ENCODE measurements at places on chromosomes 7 and 10. TPM values are rescaled to one million over a fixed set of nuclear protein-coding genes. Genes with fewer than 3 reads are reported as not detected.

NYAP1 gene
- total RNA-seq = 3.2 TPM

GPR85 gene
- not detected for total RNA-seq

CDK14 gene
- total RNA-seq = 23.9 TPM

STOX1 gene
- total RNA-seq = 5.8 TPM

ANKRD1 gene
- total RNA-seq = 0.13 TPM

ANLN gene
- 84.7 TPM for total RNA-seq

TFEC gene
- total RNA-seq = not detected

LIPM gene
- total RNA-seq = not detected

PUS7 gene
- 54.3 TPM for total RNA-seq

PALD1 gene
- 21.6 TPM for total RNA-seq

DNA sequence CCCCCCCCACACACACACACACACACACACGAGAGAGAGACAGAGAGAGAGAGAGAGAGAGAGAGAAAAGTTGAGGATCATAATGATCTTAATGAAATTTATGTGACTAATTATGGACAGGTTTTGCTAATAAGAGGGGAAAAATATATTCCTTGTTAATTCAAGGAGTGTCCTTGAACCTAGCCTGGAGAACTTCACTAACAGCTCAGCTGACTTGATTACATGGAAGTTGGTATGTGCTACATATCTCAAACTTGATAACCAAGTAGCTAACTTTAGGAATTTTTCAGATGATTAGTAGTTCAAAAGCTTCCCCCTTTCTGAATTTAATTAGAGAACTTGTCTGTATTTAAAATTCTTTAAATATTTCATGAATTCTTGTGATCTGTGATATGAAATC is 15.3 kb downstream of the SLF2 start:
- H3K4me3 ChIP-seq = no peak overlapping the region
- H3K27me3 ChIP-seq = no peaks in the 10 kb centered on the region
- H3K27ac ChIP-seq = no peak overlapping the region
- H3K36me3 ChIP-seq = peaks cover 60% of the 10 kb centered on the region
- DNase-seq = no peak

DNA sequence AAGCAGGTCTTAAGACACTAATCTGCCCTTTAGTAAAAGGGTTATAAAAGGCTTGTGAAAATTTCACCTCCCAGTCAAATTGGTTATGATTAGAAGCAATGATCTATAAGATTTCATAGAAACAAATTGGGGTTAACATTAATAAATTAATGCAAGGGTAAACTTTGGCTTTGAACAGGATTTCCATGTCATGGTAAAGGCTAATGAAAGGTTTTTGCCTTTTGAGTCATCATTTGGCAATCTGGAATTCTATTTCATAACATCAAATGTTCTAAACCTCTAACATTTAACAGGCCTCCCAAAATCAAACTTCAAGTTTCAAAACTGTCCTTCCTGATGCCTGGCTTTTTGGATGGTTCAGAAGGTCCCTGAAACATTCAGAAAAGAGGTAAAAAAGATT is 62.4 kb downstream of the COA1 start:
- no peak for DNase-seq
- H3K27me3 ChIP-seq = no peaks in the 10 kb centered on the region
- H3K4me3 ChIP-seq = no peak overlapping the region
- H3K36me3 ChIP-seq = peaks cover 41% of the 10 kb centered on the region
- H3K4me1 ChIP-seq = no peaks in the 10 kb centered on the region
- no peak overlapping the region for H3K27ac ChIP-seq

DNA sequence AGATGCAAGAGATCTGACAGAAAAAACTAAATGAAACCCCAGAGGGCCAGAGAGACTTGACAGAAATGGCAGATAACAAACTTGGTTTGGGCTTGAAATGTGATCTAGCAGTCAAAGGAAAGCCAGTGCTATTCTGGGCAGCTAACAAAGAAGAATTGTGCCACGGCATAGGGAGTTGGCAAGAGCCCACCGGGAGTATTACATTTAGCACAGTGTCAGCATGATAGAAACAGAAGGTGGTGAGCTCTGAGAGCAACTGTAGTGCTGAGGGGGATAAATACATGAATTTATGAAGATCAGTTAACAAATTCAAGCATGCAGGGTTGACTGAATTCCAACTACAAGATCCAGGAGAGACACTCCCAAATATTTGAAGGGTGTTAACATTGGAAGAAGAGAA is 91.1 kb downstream of the AHCYL2 start:
- no peak overlapping the region for H3K4me3 ChIP-seq
- H3K36me3 ChIP-seq = no peaks in the 10 kb centered on the region
- DNase-seq = no peak
- H3K27me3 ChIP-seq = no peaks in the 10 kb centered on the region

DNA sequence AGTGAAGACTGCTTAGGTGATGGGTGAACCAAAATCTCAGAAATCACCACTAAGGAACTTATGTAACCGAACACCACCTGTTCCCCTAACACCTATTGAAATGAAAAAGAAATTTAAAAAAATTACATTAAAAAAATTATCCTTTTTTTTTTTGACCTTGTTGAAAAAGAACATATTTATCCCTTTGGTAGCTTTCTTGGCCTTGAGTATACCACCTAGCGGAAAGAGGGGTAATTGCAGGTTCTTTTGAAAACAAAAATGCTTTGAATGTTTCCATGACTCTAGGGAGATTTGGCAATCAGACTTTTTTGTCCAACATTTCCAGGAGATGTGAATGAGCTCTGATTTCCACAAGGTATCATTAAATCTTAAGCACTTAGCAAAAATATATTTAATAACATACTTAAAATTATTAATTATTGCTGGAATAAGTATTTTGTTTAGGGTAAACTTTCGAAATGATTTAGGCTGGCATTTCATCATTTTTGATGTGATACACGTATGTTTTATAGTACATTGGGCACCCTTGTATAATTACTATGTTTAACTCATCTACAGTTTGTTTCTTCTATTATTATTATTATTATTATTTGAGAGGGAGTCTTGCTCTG is 47.0 kb upstream of the ELMO1 start:
- no peaks in the 10 kb centered on the region for H3K36me3 ChIP-seq
- no peak for DNase-seq
- H3K4me1 ChIP-seq = no peaks in the 10 kb centered on the region
- no peak overlapping the region for H3K4me3 ChIP-seq

GRCh38 chr10:66008221-66008620 is 917.6 kb upstream of the LRRTM3 start:
- no peaks in the 10 kb centered on the region for H3K27me3 ChIP-seq
- H3K4me3 ChIP-seq = no peak overlapping the region
- H3K27ac ChIP-seq = no peak overlapping the region
- no peaks in the 10 kb centered on the region for H3K36me3 ChIP-seq
- no peaks in the 10 kb centered on the region for H3K4me1 ChIP-seq

- H3K4me3 ChIP-seq = no peak overlapping the region
- H3K27ac ChIP-seq = no peak overlapping the region
- no peaks in the 10 kb centered on the region for H3K27me3 ChIP-seq
- H3K36me3 ChIP-seq = no peaks in the 10 kb centered on the region
These were observed 131.8 kb downstream of the SEMA3E start for GRCh38 chr7:83517035-83517700.

DNA sequence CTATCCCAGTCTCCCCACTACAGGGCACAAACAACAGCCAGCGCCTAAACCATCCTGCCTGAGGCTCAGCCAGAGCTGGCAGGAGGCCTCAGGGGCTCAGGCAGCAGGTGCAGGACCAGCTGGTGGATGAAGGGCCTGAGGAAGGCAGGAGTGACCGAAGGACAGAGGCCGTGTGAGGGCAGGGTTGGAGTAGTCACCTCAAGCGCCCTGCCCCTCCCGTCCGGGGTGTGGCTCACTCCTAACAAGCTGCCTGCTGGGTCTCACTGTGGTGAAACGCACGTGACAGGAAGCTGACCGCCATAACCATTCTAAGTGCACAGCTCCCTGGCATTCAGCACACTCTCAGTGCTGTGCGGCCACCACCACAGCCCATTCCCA is 281.1 kb downstream of the ELFN1 start:
- H3K4me3 ChIP-seq = no peak overlapping the region
- H3K36me3 ChIP-seq = no peaks in the 10 kb centered on the region
- H3K4me1 ChIP-seq = no peaks in the 10 kb centered on the region
- no peak overlapping the region for H3K27ac ChIP-seq
- H3K27me3 ChIP-seq = no peaks in the 10 kb centered on the region

GRCh38 chr10:1119501-1119900 is 63.3 kb downstream of the WDR37 start:
- no peaks in the 10 kb centered on the region for H3K27me3 ChIP-seq
- H3K4me3 ChIP-seq = no peak overlapping the region
- H3K4me1 ChIP-seq = no peaks in the 10 kb centered on the region
- peaks cover 38% of the 10 kb centered on the region for H3K36me3 ChIP-seq
- no peak for DNase-seq
- H3K27ac ChIP-seq = no peak overlapping the region

- no peaks in the 10 kb centered on the region for H3K27me3 ChIP-seq
- no peaks in the 10 kb centered on the region for H3K36me3 ChIP-seq
- no peak for DNase-seq
- H3K4me3 ChIP-seq = no peak overlapping the region
- peaks cover 2% of the 10 kb centered on the region for H3K4me1 ChIP-seq
These were observed 65.6 kb downstream of the MKI67 start for GRCh38 chr10:128060341-128061250.

DNA sequence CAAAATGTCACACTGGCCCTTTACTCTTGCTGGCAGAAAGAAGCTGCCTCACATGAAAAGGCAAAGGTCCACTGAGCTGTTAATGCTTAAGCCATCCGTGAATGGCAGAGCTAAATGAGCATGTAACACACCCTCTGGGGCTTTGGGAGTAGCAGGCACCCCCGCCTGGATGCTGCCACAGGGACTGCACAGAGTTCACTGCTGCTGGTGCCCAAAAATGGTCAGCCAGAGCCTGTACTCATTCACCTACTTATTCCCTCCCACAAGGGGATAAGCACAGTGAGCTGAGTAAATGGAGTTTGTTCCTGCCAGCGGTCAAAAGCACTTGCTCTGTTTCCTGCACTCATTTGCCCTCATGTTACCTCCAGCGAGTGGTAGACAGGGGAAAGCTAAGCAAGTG is 374.0 kb upstream of the STEAP1 start:
- no peak overlapping the region for H3K27ac ChIP-seq
- H3K4me1 ChIP-seq = no peaks in the 10 kb centered on the region
- H3K4me3 ChIP-seq = no peak overlapping the region
- no peaks in the 10 kb centered on the region for H3K36me3 ChIP-seq
- DNase-seq = peak; percentile 20

GRCh38 chr7:98420966-98421612 is 20.2 kb upstream of the BAIAP2L1 start:
- no peaks in the 10 kb centered on the region for H3K4me1 ChIP-seq
- H3K4me3 ChIP-seq = no peak overlapping the region
- peak; percentile 92 for DNase-seq
- no peaks in the 10 kb centered on the region for H3K27me3 ChIP-seq

- no peak for DNase-seq
- H3K36me3 ChIP-seq = no peaks in the 10 kb centered on the region
- no peak overlapping the region for H3K4me3 ChIP-seq
- H3K27ac ChIP-seq = no peak overlapping the region
- H3K4me1 ChIP-seq = no peaks in the 10 kb centered on the region
These were observed 38.4 kb downstream of the TWIST1 start for GRCh38 chr7:19079066-19079465.

GRCh38 chr7:93941945-93942344 is 20.4 kb downstream of the GNG11 start:
- no peak overlapping the region for H3K4me3 ChIP-seq
- H3K27ac ChIP-seq = no peak overlapping the region
- no peaks in the 10 kb centered on the region for H3K36me3 ChIP-seq
- H3K4me1 ChIP-seq = no peaks in the 10 kb centered on the region
- no peak for DNase-seq

DNA sequence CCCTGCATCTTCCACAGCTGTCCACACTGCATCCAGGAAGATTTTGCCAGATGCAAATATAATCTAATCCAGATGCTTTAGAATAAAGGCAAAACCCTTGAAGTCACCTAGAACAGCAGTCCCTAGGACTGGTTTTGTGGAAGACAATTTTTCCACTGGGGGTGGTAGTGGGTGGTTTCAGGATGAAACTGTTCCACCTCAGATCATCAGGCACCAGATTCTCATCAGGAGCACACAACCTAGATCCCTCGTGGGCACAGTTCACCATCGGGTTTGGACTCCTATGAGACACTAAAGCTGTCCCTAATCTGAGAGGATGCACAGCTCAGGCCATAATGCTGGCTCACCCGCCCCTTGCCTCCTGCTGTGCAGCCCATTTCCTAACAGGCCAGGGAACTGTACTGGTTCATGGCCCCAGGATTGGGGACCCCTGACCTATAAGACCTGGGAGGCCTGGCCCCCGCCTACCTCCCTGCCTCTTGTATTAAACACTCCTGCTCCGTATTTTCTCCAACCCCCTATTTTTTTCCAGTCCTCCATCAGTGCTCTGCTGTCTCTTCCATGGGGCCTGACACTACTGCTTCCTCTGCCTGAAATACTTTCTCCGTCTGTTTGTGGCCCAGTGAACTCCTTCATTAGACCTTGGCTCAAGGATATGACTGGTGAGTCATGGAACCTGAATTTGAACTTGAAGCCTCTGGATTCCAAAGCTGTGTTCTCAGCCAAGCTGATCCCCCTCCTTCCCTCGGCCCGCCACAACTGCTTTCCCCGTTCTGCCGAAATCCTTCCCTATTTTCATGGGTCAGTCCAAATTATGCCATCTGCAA is 79.9 kb upstream of the RHEB start:
- H3K36me3 ChIP-seq = no peaks in the 10 kb centered on the region
- DNase-seq = no peak
- no peak overlapping the region for H3K27ac ChIP-seq
- no peaks in the 10 kb centered on the region for H3K27me3 ChIP-seq

GRCh38 chr7:127879942-127880341 is 151.3 kb downstream of the LRRC4 start:
- no peak overlapping the region for H3K27ac ChIP-seq
- H3K4me1 ChIP-seq = no peaks in the 10 kb centered on the region
- no peak overlapping the region for H3K4me3 ChIP-seq
- DNase-seq = no peak
- no peaks in the 10 kb centered on the region for H3K36me3 ChIP-seq

- no peak overlapping the region for H3K4me3 ChIP-seq
- H3K27me3 ChIP-seq = no peaks in the 10 kb centered on the region
These were observed 108.0 kb downstream of the PTPRN2 start for GRCh38 chr7:158479664-158480025.

- H3K27me3 ChIP-seq = no peaks in the 10 kb centered on the region
- no peak overlapping the region for H3K4me3 ChIP-seq
- no peaks in the 10 kb centered on the region for H3K36me3 ChIP-seq
These were observed 93.7 kb downstream of the MYL10 start for GRCh38 chr7:101535351-101535751.
